ENCODE measurements at places on chromosomes 1 and 21.
A peak's percentile ranks its signal among the peaks of the same experiment; 100 is the strongest.

GRCh38 chr1:85374160-85374559, 90.8 kb downstream of the DDAH1 start:
- DNase-seq, result peak; percentile 74

GRCh38 chr1:2251786-2252185, 23.7 kb downstream of the SKI start:
- no peak for DNase-seq

- no peak for DNase-seq
Observed at GRCh38 chr1:46130606-46131005, 1.8 kb downstream of the PIK3R3 start.

DNA sequence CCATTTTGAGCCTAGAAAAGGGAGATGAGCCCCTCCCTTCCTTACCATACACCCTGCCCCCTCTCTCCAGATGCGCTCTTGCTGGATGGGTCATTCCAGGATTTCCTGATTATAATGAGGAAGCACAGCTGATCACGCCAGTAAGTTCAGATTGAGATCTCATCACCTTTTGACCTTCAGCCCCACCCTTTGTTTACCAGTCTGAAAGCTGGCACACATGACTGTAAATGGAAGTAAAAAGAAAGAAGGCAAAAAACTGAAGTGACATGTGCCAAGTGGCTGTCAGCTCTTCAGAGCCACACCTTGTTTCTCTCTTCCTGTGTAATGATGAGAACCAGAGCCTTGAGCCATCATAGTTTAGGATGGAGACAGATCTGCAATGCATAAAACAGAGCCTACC, 27.9 kb downstream of the S1PR1 start:
- no peak for DNase-seq

- no peak for DNase-seq
Observed at GRCh38 chr1:228933753-228934152, 198.5 kb downstream of the RHOU start.

- DNase-seq, result no peak
Observed at GRCh38 chr1:98761219-98761865, 99.8 kb downstream of the SNX7 start.

DNA sequence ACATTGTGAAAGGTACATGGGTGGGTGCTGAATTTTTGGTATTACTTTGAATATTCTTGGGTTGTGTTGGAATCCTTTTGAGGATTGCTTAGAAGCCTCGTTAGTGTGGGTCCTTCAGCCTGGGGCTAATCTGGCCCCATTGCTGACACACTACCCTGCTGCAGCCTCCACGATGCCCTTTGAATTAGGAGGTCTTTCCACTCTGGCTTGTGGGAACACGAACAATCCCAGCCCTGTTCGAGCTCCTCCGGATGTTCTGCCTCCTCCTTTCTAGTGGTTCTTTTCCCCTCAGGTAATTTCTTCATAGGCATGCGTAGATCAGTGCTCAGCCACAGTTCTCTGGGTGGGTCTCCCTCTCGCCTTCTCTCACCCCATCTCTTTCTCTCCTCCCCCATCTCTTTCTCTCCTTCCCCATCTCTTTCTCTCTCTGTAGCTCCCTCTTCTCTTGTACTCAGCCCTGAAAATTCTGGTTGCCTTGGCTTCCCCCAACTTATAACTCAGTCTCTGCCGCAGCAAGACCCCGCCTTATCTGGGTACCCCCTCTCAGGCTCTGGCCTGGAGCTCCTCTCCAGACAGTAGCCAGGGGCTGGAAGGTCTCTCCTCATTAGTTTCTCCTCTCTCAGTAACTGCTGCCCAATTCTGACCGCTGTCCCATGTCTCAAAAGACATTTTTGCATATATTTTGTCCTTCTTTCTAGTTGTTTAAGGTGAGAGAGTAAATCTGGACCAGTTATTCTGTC, 46.0 kb upstream of the SLC19A1 start:
- no peak for DNase-seq

GRCh38 chr1:58899587-58900271, 115.9 kb upstream of the JUN start:
- no peak for DNase-seq

- no peak for DNase-seq
Observed at GRCh38 chr1:232291681-232292080, 338.3 kb downstream of the SIPA1L2 start.

GRCh38 chr1:164693564-164694359, 134.8 kb downstream of the PBX1 start:
- DNase-seq, result no peak

GRCh38 chr1:231546693-231547092, 18.2 kb downstream of the TSNAX start:
- no peak for DNase-seq

DNA sequence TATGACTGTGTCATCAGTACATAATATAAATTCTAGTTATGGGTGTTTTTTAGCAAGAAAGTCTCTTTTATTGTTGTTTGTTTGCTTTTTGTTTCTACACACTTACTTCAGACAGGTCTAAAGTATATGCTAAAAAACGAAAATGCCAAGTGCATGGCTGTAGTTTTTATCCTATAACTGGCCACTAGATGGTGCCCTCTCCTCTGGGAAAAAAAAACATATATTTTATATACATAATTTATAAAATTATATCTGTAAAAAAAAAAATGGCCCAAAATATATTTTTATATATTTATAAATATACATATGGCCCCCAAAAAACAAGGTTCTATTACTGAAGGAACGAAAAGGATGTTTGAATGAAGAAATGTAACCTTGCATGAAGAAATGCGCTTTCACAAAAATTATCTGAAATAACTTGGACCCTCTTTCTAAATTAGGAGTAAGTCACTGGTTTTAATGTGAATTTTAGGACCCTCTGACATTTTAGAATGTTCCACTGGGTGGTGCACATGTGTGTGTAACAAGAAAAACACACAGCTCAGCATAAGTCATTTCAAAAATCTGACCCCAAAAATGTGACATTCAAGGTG, 93.5 kb downstream of the TTLL7 start:
- peak; percentile 16 for DNase-seq

- no peak for DNase-seq
Observed at GRCh38 chr1:184716158-184716557, 38.5 kb downstream of the EDEM3 start.

GRCh38 chr1:50750021-50750619, 209.9 kb downstream of the FAF1 start:
- DNase-seq, result peak; percentile 49

GRCh38 chr1:153790966-153791647, 15.9 kb downstream of the SLC27A3 start:
- peak; percentile 70 for DNase-seq

DNA sequence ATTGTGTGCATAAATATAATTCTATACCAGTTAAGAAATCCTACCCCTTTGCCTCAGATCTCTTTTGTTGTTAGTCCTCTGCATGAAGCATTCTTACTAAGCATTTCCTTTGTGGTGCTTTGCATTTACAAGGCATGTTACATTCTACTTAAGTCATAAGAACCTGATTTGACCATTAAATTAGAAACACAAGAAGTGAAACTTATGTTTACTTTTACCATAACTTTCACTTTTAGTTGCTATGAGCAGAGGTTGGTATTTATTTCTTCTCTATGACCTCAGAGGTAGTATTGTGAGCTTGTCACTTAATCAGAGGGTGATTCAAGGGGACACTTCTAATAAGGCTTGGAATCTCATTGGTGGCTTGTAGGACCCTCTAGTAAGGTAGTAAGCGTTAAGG, 9.0 kb downstream of the FAM20B start:
- no peak for DNase-seq

- DNase-seq, result no peak
Observed at GRCh38 chr1:37078866-37079265, 44.6 kb upstream of the GRIK3 start.

DNA sequence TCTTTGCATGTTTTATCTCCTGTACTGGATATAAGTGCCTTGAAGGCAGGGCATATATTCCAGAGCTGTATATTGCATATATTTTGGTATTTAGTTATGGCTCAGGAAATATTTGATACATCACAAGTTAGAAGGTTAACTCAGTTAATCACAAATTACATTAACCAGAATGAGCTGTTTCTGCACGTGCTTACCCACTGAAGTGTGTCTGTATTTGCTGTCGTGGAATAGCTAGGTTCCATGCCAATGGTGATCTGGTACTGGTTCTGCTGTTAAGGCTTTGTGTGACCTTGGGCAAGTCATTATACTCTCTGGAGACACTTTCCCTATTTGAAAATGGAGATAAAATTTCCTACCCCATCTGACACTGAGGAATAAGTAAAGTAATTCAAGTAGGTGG, 50.7 kb downstream of the OSBPL9 start:
- DNase-seq, result no peak

DNA sequence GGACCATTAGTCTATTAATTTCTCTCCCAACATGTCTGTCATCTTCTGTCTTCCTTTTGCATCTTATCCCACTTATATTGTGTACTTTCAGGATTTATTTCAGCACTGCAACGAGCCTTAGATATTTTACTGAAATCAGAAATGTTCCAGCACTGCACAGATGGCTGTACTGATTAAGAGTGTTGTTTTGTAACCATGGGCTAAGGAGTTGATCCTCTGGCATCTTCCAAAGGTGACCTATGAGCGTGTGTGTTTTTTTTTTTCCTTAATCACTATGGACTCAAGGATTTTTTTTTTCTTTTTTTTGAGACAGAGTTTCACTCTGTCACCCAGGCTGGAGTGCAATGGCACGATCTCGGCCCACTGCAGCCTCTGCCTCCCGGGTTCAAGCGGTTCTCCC, 7.1 kb upstream of the DDX59 start:
- no peak for DNase-seq

DNA sequence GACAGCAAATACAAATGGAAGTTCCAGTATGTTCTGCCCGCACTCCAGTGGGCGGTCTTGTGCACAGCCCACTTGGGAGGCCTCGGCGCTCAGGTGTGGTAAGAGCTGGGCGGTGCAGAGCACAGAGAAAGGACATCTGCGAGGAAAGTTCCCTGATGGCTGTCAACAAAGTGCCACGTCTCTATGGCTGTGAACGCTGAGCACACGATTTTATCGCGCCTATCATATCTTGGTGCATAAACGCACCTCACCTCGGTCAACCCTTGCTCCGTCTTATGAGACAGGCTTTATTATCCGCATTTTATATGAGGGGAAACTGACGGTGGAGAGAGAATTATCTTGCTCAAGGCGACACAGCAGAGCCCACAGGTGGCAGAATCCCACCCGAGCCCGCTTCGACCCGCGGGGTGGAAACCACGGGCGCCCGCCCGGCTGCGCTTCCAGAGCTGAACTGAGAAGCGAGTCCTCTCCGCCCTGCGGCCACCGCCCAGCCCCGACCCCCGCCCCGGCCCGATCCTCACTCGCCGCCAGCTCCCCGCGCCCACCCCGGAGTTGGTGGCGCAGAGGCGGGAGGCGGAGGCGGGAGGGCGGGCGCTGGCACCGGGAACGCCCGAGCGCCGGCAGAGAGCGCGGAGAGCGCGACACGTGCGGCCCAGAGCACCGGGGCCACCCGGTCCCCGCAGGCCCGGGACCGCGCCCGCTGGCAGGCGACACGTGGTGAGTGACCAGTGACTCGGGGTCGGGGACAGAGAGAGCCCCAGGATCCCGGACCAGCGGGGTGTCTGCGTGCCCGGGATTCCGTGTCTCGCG, at the start of gene IL12RB2:
TSS of gene IL12RB2 (plus strand) at position 623 of the 810 bp plus-strand sequence. CDS start 12,496 bp downstream, outside the sequence.
- DNase-seq, result no peak

- DNase-seq, result no peak
Observed at GRCh38 chr1:91217911-91218310, 186.7 kb downstream of the HFM1 start.

- DNase-seq, result no peak
Observed at GRCh38 chr1:43312663-43313515, 12.1 kb downstream of the TIE1 start.

DNA sequence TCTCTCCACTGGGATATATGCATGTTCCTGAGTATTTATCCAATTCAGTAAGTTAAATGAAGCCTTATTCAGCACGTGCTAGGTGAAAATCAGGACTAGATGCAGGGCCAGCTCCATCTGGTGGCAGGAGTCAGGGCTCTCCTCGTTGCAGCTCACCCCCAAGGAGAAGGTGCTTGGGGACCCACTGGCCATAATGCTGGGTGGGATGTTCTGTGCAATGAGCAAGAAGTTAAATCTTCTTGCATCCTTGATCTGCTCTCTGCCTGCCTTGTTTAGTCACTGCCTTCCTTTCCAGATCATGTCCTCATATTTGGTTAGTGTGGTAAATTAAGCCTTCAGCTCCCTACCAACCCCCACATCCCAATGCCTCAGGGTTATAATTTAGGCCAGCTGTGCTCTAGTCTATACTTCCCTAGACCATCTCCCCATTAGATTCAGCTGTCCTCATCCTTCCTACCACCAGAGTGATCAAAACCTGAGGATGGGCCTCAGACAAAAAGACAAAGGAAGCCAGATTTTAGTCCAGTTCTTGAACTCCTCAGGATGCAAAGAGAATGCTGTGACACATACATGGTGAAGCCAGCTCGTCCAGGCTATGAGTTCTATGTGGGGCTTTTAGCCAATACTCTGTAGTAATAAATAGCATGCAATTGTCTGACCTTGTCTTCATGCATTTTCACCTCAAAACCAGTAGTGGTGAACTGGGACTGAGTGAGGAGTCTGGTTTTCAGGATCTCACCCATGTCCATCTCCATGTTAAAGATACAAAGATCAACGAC, 55.9 kb downstream of the SEC16B start:
- peak; percentile 24 for DNase-seq

GRCh38 chr1:172513479-172513878, 19.5 kb upstream of the SUCO start:
- peak; percentile 14 for DNase-seq

- no peak for DNase-seq
Observed at GRCh38 chr1:205926636-205927035, 16.6 kb downstream of the SLC26A9 start.

- DNase-seq, result no peak
Observed at GRCh38 chr1:160789702-160790611, 6.0 kb upstream of the LY9 start.
